ENCODE measurements at places on chromosomes 12 and 14.

DNA sequence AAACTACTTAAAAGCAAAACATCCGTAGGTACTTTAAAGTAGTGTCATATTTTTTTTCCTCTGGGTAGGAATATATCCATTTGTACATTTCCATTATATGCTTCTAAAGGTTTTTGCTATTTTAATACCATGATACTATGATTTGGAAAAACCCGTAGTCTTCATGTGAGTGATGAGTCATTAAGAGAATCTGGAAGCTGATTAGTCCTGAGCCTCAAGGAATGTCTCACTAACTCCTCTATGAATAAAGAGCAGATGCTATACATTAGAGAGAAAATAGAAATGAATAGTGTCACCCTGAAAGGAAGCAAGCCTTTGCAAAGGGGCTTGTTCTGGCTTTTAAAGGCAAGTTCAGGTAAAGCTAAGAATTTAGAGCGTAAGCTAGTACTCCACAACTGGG lies 432.1 kb downstream of the CCDC91 start:
- H3K4me3 ChIP-seq = no peak overlapping the region
- no peaks in the 10 kb centered on the region for H3K4me1 ChIP-seq

- H3K4me3 ChIP-seq = no peak overlapping the region
- no peak for DNase-seq
- H3K36me3 ChIP-seq = no peaks in the 10 kb centered on the region
- no peaks in the 10 kb centered on the region for H3K27me3 ChIP-seq
Measured at GRCh38 chr12:59698600-59698999, 102.8 kb downstream of the SLC16A7 start.

DNA sequence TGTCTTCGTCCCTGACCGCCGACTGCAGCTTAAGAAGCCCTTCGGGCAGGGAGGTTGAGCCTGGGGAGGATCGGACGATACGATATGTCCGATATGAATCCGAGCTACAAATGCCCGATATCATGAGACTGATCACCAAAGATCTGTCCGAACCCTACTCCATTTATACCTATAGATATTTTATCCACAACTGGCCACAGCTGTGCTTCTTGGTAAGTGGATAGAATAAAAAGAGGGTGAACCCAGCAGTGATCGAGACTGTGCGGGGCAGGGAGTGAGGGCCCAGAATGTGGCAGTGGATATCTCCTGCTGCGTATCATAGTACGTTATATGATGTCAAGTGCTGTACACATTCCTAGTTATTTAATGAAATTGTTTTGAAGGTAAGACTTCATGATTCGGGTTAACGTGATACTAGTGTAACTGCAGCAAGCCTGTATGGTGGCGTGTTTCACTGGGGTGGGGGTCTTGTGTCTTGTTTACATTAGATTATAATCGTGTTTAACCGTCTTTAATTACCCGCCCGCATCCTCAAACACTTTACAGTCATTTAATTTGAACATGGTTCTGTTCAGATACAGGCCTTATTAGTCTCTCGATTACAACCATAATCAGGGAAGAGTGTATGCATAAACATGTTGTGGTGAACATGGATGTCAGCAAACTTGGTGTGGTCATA lies 1.3 kb downstream of the NAA30 start:
- peak overlapping the region; percentile 76 for H3K4me3 ChIP-seq
- no peak for DNase-seq
- H3K36me3 ChIP-seq = no peaks in the 10 kb centered on the region
- peaks cover 12% of the 10 kb centered on the region for H3K4me1 ChIP-seq

DNA sequence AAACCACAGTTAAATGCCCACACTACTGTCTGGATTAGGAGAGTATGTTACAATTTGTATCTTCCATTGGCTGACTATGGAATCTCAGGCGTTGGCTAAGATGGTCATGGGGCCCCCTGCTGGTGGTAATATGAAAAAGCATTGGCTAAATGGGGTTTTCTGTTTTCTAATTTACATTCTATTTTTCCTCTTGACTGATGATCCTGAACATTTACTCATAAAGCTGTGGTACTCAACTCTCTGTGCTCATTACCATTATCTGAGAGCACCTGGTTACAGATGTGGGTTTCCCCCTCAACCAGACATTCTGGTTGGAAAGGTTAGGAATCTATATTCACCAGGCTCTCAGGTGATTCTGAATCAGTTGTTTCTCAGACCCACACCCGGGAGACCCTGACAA lies 64.8 kb downstream of the WSCD2 start:
- H3K36me3 ChIP-seq = no peaks in the 10 kb centered on the region
- H3K4me1 ChIP-seq = no peaks in the 10 kb centered on the region
- H3K4me3 ChIP-seq = no peak overlapping the region
- H3K27me3 ChIP-seq = no peaks in the 10 kb centered on the region

- H3K4me3 ChIP-seq = no peak overlapping the region
- no peak for DNase-seq
- H3K36me3 ChIP-seq = no peaks in the 10 kb centered on the region
- H3K27ac ChIP-seq = no peak overlapping the region
- no peaks in the 10 kb centered on the region for H3K4me1 ChIP-seq
- H3K27me3 ChIP-seq = no peaks in the 10 kb centered on the region
Measured at GRCh38 chr12:30996752-30997151, 70.2 kb downstream of the TSPAN11 start.

- no peak overlapping the region for H3K4me3 ChIP-seq
- H3K27ac ChIP-seq = no peak overlapping the region
- H3K27me3 ChIP-seq = no peaks in the 10 kb centered on the region
- DNase-seq = no peak
- no peaks in the 10 kb centered on the region for H3K36me3 ChIP-seq
Measured at GRCh38 chr12:16135323-16135722, 142.2 kb downstream of the SLC15A5 start.

DNA sequence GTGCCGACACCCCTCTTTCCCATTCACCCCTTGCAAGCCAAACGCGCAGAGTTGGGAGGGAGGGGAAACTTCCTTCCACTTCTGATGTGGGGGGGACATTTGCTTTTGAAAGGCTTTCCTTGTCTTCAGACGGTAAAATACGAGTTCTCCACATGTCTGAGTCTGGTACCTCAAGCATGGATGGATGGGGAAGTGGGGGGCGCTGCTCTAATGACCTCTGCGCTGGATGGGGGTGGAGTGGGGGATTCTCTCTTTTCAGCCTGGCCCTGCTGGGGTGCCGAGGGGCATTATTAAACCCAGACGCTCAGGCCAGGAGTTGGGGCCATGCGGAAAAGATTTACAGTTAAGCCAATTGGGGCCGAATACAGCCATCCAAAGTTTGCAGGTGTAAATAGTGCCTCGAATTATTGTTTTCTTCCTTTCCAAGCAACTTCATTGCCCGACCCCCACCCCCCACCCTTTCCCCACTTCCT lies 9.1 kb upstream of the TBX3 start:
- peak overlapping the region; percentile 42 for H3K4me3 ChIP-seq
- peaks cover 2% of the 10 kb centered on the region for H3K4me1 ChIP-seq
- peaks cover 7% of the 10 kb centered on the region for H3K27me3 ChIP-seq

- H3K4me3 ChIP-seq = no peak overlapping the region
- no peaks in the 10 kb centered on the region for H3K27me3 ChIP-seq
- no peak for DNase-seq
- H3K4me1 ChIP-seq = no peaks in the 10 kb centered on the region
Measured at GRCh38 chr12:16399101-16399500, 51.7 kb downstream of the MGST1 start.

DNA sequence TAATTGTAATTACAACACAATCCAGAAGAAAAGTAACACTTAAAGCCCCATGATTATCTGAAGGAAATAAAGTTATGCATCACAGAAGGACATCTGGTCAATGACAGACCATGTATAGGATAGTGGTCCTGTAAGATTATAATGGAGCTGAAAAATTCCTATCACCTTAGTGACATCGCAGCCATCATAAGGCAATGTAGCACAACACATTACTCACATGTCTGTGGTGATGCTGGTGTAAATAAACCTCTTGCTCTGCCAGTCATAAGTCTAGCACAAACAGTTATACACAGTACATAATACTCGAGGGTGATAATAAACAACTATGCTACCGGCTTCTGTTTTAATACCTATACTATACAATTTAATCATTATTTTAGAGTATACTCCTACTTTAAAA lies 11.2 kb downstream of the ATG2B start:
- no peak overlapping the region for H3K4me3 ChIP-seq
- H3K36me3 ChIP-seq = no peaks in the 10 kb centered on the region
- no peaks in the 10 kb centered on the region for H3K4me1 ChIP-seq
- no peaks in the 10 kb centered on the region for H3K27me3 ChIP-seq

- no peak for DNase-seq
- H3K27ac ChIP-seq = peak overlapping the region; percentile 41
- peaks cover 44% of the 10 kb centered on the region for H3K36me3 ChIP-seq
- no peaks in the 10 kb centered on the region for H3K27me3 ChIP-seq
Measured at GRCh38 chr14:103491691-103492090, 30.9 kb downstream of the CKB start.

DNA sequence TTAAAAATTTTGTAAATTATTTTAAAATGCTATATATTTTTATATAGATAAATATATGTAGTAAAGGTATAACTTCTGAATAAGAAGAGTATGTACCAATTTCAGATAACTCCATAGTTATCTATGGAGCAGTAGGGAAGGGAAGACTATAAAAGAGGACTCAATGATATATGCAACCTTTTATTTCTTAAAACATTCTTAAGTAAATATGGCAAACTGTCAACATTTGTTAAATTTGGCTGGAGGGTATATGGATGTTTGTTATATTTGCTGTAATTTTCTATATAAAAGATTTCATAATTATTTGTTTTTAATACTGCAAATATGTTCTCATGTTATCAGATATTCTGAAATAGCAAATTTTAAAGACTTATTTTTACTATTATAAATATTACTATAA lies 38.3 kb upstream of the TSPAN11 start:
- no peak for DNase-seq
- no peak overlapping the region for H3K27ac ChIP-seq
- no peaks in the 10 kb centered on the region for H3K36me3 ChIP-seq
- H3K27me3 ChIP-seq = no peaks in the 10 kb centered on the region

GRCh38 chr12:80777587-80777986 lies 60.9 kb downstream of the MYF5 start:
- H3K27me3 ChIP-seq = no peaks in the 10 kb centered on the region
- DNase-seq = no peak
- no peaks in the 10 kb centered on the region for H3K4me1 ChIP-seq
- H3K4me3 ChIP-seq = no peak overlapping the region

GRCh38 chr12:3204143-3204542 lies 127.0 kb downstream of the TSPAN9 start:
- peaks cover 6% of the 10 kb centered on the region for H3K4me1 ChIP-seq
- H3K27me3 ChIP-seq = no peaks in the 10 kb centered on the region
- H3K4me3 ChIP-seq = no peak overlapping the region
- no peak overlapping the region for H3K27ac ChIP-seq
- no peak for DNase-seq
- no peaks in the 10 kb centered on the region for H3K36me3 ChIP-seq

GRCh38 chr14:63874223-63874622 lies 21.4 kb downstream of the SYNE2 start:
- no peaks in the 10 kb centered on the region for H3K27me3 ChIP-seq
- no peak for DNase-seq
- no peaks in the 10 kb centered on the region for H3K36me3 ChIP-seq
- H3K4me1 ChIP-seq = peaks cover 54% of the 10 kb centered on the region
- no peak overlapping the region for H3K4me3 ChIP-seq

DNA sequence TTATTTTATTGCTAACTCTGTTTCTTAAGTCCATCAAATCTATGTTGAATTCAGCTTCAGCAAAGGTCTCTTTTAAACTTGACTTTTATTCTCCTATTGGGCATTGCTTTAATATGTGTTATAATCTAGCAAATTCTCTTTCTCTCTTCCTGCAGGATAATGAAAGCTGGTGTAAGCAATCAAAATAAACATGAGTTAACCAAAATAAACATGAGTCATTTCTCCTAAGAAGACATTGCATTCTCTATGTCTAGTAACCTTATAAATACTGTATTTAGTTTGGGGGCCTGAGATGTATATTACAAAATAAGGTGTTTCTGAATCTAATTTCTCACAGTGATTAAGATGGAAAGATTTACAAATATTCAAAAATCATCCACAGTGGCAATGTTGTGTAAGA lies 739.1 kb upstream of the ATXN7L3B start:
- no peak overlapping the region for H3K4me3 ChIP-seq
- H3K4me1 ChIP-seq = no peaks in the 10 kb centered on the region
- no peak for DNase-seq
- no peaks in the 10 kb centered on the region for H3K36me3 ChIP-seq
- H3K27ac ChIP-seq = no peak overlapping the region
- no peaks in the 10 kb centered on the region for H3K27me3 ChIP-seq

- no peaks in the 10 kb centered on the region for H3K27me3 ChIP-seq
- H3K27ac ChIP-seq = no peak overlapping the region
- no peaks in the 10 kb centered on the region for H3K36me3 ChIP-seq
- H3K4me3 ChIP-seq = no peak overlapping the region
Measured at GRCh38 chr12:126874427-126875026, 1392.4 kb upstream of the TMEM132C start.

DNA sequence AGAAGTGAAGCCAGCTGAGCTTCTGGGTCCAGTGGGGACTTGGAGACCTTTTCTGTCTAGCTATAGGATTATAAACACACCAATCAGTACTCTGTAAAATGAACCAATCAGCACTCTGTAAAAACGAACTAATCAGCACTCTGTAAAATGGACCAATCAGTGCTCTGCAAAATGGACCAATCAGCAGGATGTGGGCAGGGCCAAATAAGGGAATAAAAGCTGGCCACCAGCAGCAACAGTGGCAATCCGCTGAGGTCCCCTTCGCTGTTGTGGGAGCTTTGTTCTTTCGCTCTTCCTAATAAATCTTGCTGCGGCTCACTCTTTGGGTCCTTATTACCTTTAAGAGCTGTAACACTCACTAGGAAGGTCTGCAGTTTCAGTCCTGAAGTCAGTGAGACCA lies 72.3 kb downstream of the NTS start:
- no peaks in the 10 kb centered on the region for H3K27me3 ChIP-seq
- no peaks in the 10 kb centered on the region for H3K4me1 ChIP-seq
- H3K4me3 ChIP-seq = no peak overlapping the region
